ENCODE measurements at places on chromosomes 12 and 14.

DNA sequence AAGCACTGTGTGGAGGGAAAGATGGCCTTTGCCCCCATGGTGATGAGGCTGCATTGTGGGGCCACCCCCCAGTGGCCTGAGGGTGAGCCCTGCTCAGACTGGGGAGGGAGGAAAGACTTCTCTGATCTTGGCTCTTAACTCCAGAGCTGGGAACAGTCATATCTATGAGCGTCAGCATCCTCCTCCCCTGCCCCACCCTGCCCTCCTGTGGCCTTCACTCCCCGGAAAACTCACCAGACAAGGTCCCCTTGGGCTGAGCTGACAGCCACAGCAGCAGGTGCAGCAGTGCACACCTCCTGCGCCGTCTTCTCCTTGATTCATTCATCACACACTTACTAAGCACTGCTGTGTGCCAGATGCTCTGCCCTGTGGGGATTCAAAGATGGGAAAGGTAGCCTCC, 98.8 kb downstream of the B4GALNT3 start:
- DNase-seq = no peak

GRCh38 chr12:55060470-55060869, 40.7 kb downstream of the NEUROD4 start:
- no peak for DNase-seq

DNA sequence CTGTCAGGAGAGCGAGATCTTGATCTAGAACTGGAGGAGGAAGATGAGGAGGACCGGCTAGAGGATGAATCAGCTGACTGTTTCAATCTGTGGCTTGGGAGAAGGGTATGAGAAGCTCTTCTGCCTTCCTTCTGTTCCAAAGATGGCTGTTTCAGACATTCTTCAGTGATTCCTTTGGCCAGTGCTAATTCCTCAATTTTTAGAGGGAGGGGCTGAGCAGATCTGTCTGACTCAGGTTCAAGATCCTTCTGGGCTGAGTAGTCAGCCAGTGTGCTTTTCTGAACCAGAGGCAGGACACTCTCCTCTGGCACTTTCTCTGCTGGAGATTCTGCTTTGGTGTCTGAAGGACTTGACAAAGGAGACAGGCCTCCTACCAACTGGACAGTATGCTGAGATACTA, 15.2 kb downstream of the ACIN1 start:
- DNase-seq = no peak

- no peak for DNase-seq
These were observed 10.2 kb upstream of the FOXG1 start for GRCh38 chr14:28756269-28756883.

DNA sequence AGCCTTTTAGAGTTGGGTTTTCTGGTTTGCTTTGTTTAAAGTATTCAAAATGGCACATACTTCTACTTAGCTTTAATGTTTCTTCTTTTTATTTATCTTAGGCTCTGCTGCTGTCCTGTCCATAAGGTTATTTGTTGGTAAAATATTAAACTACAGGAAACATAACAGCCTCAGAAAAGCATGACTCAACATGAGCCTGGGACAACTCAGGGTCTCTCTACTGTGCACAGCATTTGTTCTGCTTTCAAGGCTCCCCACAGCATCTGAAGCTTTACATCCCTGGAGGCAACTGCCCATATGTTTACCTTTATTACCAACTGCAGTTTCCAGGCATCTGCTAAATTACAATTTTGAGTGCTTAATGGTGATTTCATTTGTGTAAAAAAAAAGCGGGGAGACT, 954.2 kb upstream of the FBXO33 start:
- DNase-seq = no peak

GRCh38 chr12:89073659-89074058, 278.6 kb downstream of the DUSP6 start:
- DNase-seq = no peak

- DNase-seq = no peak
These were observed 56.1 kb downstream of the KCNJ8 start for GRCh38 chr12:21718403-21718802.

DNA sequence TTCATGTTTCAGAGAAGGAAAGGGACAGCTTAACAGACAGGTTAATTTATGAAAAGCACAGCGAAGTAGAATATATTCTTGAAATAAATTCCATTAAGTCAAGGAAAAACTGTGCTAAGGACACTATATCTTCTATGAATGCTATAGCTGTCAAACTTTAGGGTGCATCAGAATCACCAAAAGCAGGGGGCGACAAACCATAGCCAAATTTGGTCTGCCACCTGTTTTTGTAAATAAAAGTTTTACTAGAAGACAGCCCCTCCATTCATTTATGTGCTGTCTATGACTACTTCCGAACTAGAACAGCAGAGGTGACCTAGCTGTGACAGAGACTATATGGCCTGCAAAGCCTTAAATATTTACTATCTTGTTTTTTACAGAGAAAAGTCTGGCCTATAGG, 25.9 kb downstream of the PPP4R3A start:
- no peak for DNase-seq

DNA sequence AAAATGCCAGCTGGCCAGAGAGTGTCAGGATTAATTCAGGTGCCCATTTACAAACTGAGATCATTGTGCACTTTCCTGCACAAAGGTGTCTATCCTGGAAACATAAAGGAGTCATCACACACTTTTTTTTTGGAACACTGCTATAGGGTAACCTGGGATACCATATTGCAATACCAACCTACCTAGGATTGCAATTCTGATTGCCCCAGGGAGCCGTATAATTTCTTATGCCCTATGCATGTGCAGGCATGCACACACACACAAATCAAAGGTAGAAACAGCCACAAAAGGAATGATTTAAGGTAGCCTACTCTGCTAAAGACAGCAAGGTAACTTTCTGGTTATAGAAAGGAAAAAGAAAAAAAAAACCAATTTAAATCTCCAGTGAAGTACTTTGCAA, 285.3 kb upstream of the KITLG start:
- no peak for DNase-seq

GRCh38 chr14:67532606-67532997, 488 bp upstream of the PLEKHH1 start:
- DNase-seq = no peak

- DNase-seq = no peak
These were observed 15.5 kb upstream of the ENDOU start for GRCh38 chr12:47740606-47741339.

- DNase-seq = no peak
These were observed 19.3 kb downstream of the FMNL3 start for GRCh38 chr12:49687941-49688340.

DNA sequence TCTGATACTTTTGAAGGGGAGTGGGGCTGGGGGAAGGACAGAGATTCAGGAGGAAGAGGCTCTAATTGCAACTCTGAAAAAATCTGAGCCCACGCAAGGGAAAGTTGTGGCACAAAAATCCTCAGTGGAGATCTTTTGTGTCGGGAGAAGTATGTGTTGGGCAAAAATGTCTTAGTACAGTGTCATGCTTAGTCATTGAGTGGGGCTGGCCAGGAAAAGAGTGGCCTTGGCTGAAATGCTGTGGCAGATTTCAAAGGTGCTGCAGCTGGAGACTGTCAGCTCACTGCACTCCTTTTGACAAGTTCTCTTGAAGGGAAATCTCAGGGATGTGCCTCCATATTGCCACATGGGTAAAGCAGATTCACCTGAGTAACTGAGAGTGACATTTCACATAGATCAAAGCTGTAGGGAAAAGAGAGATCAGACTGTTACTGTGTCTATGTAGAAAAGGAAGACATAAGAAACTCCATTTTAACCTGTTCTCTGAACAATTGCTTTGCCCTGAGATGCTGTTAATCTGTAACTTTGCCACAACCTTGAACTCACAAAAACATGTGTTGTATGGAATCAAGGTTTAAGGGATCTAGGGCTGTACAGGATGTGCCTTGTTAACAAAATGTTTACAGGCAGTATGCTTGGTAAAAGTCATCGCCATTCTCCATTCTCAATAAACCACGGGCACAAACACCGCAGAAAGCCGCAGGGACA, 36.0 kb upstream of the GLIPR1 start:
- DNase-seq = no peak

DNA sequence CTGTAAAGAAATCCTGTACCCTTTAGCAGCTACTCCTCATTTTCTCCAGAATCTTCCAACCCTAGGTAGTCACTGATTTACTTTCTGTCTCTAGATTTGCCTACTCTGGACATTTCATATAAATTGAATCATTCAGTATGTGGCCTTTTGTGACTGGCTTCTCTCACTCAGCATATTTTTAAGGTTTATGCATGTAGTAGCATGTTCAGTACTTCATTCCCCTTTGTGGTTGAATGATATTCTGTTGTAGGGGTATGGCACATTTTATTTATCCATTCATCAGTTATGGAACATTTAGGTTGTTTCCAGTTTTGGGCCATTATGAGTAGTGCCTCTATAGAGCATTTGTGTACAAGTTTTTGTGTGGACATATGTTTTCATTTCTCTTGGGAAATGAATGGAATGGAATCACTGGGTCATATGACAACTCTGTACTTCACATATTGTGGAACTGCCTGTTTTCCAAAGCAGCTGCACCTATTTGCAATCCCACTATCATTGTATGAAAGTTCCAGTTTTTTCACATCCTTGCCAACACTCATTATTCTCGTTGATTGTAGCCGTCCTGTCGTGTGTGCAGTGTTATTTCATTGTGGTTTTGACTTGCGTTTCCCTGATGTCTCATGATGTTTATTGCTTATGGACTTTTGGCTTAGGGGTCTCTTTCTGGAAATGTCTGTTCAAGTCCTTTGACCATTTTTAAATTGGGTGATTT, 57.2 kb downstream of the ATF7IP start:
- no peak for DNase-seq

DNA sequence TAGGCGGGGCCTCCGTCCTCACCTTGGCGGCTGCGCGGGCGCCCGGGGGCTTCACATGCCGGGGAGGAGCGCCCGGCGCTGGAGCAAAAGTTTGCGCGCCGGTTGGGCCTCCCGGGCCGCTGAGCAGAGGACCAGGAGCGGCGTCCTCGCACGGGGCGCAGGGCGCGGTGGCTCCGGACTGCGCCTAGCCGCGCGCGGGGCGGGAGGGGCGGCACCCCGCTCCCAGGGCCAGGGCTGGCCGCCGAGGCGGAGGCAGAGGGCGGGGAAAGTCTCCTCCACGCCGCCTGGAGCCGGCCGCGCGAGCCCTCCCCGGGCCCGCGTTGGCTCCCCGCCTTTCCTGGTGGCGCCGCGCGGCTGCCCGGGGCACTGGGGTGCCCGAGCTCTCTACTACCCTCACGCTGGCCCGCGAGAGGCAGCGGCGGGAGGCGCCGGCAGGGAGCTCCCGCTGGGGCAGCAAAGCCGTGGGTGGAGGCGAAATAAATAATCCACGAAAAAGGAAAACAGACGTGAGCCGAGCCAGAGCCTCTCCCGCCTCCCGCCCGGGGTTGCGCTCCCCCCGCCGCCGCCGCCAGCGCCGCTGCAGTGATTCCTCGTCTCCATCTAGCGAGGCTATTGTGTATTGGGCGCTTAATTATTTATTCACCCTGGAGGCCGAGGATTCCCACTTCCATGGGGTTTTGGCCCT, 400 bp upstream of the PRIMA1 start:
- no peak for DNase-seq

DNA sequence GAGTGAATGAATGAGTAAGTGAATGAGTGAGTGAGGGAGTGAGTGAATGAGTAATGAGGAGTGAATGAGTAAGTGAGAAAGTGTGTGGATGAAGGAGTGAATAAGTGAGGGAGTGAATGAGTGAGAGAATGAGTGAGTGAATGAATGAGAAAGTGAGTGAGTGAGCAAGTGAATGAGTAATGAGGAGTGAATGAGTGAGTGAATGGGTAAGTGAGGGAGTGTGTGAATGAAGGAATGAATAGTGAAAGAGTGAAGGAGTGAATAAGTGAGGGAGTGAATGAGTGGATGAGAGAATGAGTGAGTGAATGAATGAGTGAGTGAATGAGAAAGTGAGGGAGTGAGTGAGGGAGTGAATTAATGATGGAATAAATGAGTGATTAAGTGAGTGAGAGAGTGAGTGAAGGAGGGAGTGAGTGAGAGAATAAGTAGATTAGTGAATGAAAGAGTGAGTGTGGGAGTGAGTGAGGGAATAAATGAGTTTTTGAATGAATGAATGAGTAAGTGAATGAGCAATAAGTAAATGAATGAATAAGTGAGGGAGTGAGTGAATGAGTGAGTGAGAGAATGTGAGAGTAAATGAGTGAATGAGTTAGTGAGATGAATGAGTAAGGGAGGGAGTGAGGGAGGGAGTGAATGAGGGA, 364.5 kb downstream of the ADGRD1 start:
- DNase-seq = no peak

DNA sequence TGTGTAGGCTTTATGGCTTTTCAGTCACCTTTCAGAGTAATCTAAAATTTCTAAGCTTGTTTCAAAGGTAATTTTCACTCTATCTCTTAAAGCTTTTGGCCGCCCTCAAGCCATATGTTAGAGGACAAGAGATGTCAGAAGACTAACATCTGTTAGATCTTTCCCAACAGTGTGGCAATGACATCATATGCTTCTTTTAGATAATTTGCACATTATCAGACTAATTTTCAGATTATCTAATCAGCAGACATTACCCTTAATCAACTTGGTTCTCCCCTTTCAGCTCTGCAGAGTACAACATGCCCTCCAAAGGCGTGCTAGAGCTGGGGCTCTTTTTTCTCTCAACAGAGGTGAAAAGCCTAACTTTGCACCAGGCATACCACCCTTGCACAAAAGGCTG, 207.1 kb downstream of the DPF3 start:
- no peak for DNase-seq

- no peak for DNase-seq
These were observed 187.4 kb downstream of the TTC7B start for GRCh38 chr14:90628825-90629224.

DNA sequence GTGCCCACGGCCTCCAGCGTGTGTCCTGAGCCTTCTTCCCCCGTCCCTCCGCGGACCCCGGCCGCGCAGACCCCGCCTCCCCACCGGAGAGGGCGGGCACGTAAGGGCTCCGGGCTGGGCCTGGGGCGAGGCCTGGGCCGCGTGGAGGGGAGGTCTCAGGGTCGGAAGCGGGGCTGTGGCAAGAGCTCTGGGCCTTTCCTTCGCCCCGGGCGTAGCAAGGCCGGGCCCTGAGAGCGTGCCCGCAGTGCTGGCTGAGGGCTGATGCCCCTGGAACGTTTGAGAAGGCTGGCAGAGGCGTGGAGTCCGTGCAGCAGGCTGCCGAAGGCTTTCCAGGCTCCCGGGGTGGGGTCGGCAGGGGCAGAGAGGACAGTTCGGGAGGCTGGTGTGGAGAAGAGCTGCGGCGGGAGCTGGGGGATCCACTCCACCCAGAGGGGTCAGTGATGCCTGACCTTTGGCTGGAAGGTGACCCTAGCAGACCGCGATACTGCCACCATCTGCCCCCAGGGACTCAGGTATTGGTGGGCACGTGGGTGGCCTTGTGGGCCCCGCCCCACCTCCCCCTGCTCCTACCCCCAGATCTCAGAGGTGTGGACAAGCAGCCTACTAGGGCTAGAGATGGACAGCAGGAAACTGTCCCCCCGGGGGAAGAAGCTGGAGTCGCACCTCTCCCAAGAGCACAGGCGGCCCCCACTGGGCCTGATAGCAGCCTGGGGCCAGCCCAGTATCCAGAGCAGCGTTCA, 558 bp downstream of the TEX22 start:
- no peak for DNase-seq

- DNase-seq = no peak
These were observed 132.1 kb upstream of the PELI2 start for GRCh38 chr14:55986069-55986468.

GRCh38 chr12:116771651-116772050, 33.5 kb downstream of the RNFT2 start:
- no peak for DNase-seq

GRCh38 chr12:65662590-65662989, 161.7 kb upstream of the HMGA2 start:
- no peak for DNase-seq

GRCh38 chr12:71447691-71448132, 8.1 kb downstream of the LGR5 start:
- DNase-seq = no peak

All from lower leg skin (tissue), 4 donors.